ENCODE measurements at places on chromosomes 4 and X.

DNA sequence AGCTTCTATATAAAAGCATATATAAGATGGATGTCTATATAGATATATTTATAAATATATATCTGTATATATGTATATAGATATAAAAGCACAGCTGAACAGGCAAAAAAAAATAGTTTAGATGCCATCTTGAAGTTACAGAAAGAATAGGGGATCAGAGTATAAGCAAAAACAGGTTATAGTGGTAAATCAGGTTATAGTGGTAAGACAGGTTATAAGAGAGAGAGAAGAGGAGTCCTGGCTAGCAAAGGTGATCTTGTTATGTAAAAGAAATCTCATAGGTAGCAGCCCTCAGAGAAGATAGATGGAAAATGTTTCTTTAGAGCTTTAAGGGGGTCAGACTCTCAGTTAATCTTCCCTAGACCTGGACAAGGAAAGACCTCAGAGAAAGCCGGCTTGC, 1263.1 kb downstream of the PCDH7 start:
- DNase-seq = no peak

DNA sequence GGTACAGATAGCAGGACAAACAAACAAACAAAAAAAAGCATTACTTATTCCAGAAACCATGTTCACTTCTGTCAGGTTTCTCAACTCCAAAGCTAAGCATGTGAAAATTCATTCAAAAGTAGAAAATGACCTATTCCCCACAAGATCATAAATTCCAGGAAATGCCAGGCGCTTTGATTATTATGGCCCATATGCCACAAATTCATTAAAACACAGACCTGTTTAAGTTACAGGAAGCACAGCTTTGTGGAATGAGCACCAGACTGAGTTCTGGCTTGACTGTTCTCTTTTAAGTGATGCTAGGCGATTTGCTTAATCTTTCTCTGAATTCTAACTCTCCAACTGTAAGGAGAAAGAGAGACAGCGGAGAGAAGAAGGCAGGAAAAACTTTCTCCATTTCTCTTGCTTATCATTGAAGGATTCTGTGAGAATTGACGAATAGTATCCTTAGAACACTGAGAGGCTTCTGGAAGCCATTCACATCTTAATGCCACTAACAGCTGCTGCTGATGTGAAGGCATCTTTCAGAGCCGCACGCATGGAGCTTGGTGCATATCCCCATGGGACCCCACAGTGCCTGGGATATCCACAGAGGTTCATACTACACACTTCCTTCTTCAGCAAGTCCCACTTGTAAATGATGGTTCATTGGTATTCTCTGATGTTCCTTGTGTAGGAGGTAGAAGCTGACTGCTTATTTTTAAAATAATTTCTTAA, 138.0 kb downstream of the ZNF674 start:
- DNase-seq = no peak

- peak; percentile 80 for DNase-seq
These were observed 3.5 kb downstream of the EDA2R start for GRCh38 chrX:66635360-66635759.

DNA sequence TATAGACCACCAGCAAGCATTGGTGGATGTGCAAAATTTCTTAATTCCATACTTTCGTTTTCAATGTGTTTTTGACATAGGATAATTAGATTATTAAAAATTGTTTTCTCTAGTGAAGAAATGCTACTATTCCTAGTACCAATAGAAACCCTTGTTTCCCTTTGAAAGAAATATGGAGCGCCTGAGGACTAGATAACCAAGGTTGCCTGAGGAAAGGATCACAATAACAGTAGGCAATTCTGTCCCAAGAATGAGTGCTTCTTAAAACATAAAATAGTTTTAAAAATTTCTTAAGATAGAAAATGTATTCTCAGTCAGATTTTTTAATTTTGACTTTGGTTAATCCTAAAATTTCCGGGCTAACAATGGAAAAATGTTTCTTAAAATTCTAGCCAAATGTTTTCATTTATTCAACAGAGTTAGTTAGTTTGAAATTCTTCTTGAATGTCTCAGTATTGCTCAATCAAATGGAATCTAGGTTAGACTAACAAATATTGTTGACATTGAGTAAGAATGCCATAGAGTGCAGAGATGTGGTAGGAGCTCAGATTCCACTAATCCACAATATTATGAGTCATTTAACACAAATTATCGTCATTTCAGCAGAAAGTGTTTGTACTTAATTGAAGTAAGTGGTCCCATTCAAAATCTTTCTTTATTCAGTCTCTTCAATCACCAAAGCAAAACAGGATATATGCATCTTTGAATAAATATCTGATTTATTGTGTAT, 666.0 kb downstream of the GRID2 start:
- DNase-seq = peak; percentile 91

DNA sequence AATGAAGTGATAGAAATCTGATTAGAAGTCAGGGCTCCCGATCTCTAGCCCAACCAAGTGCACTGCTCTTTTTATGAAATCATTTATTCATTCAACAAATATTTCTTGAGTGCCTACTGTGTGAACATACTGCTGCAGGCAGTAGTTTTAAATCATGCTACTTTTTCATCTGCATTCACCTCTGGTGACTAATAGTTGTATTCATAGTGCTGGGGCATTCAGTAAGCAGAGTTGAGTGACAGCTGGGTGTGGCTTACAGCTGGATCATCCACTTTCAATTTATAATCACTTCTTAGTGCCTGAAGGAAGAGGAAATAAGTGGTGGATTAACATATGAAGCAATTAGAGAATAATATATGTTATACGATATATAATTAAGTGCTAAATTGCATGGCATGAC, 94.1 kb upstream of the HPRT1 start:
- peak; percentile 37 for DNase-seq

DNA sequence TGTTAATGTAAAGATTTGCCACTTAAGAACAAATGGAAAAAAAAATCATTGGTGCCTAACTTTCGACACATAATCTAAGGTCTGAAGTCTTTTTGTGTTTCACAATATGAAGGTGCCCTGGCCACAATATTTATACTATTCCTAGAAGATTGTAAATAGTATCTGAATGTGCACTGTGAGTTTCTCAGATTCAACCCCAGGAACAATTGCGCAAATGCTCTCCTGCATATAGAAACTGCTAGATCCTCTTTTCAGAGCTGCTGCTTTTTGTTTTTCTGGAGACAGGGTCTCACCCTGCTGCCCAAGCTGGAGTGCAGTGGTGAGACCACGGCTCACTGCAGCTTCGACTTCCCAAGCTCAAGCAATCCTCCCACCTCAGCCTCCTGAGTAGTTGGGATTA, 480.1 kb upstream of the FTHL17 start:
- DNase-seq = no peak

DNA sequence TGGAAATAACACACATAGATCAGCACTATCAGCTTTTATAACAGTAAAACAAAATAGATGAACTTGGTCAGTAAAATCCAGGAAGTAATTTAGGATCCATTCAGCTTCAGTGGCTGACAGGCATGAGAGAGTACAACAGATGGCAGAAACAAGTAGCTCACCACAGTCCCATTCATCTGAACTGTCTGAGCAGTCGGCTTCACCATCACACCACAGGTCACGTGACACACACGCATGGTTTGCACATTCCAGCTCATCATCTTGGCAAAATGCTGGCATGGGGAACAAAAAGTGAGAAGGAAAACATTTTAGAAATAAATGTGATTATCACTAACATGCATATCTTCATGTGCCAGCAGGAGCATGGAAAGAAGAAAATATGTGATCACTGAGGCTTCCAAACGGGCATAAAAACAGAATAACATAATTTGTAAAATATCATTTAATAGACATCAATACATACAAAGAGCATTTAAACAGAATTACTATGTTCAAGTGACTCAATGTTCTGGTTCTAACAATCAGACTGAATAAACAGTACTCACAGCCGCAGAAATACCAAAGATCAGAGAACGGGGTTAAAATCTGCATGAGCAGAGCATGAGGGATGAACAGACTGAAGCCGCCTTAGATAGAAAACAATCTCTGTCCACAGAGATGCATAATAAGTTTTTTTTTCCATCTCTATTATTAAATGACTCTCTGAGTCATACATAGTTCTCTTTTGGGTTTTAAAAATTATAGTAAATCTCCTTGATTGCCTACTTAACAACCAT, 158.1 kb downstream of the ATP10D start:
- DNase-seq = peak; percentile 72

GRCh38 chr4:85968945-85969819, 390.7 kb downstream of the MAPK10 start:
- DNase-seq = peak; percentile 79

DNA sequence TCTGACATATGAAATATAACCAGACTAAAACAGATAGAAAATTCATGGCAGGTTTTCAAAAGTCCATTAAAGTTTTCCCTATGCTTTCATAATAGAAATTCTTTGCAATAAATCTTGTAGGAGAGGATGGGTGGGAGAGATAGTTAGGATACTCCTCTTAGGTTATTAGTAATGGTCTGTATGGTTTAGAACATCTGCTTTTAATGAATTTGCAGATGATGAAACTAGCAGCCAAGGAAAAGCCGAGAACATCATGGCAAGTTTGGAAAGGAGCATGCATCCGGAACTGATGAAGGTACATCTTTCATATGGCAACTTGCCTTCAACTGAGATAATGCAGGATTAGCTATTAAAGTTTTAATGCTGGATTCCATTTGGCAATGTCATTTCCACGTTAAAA, 70.7 kb downstream of the DOCK11 start:
- DNase-seq = peak; percentile 35

- no peak for DNase-seq
These were observed 74.0 kb downstream of the FHDC1 start for GRCh38 chr4:153010146-153010545.

- no peak for DNase-seq
These were observed 82.8 kb downstream of the CCKAR start for GRCh38 chr4:26407476-26407875.

- DNase-seq = peak; percentile 23
These were observed 171.5 kb downstream of the SMIM20 start for GRCh38 chr4:26085551-26085950.

GRCh38 chr4:171602638-171603355, 210.4 kb upstream of the GALNTL6 start:
- DNase-seq = no peak

GRCh38 chr4:154441982-154442381, 49.6 kb downstream of the DCHS2 start:
- no peak for DNase-seq

GRCh38 chr4:117302226-117302625, 216.8 kb upstream of the TRAM1L1 start:
- DNase-seq = no peak

DNA sequence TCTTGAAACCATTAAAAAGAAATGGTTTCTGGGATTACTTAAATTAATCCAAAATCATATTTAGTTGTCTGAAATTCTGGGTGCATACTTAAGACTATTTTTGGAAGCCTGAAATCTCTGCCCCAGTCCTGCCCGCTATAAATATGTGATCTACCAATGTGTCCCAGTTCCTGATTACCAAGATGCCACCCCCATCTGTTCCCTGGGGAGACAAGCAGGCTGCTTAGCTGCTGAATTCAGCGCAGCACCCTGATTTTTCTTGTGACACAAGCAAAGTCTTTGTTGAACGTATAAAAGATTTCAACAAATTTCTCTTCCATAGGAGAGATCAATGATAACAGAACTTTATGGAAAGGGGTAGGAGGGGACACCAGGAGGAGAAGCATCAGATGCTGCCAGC, 100.6 kb upstream of the PRPS2 start:
- DNase-seq = no peak

DNA sequence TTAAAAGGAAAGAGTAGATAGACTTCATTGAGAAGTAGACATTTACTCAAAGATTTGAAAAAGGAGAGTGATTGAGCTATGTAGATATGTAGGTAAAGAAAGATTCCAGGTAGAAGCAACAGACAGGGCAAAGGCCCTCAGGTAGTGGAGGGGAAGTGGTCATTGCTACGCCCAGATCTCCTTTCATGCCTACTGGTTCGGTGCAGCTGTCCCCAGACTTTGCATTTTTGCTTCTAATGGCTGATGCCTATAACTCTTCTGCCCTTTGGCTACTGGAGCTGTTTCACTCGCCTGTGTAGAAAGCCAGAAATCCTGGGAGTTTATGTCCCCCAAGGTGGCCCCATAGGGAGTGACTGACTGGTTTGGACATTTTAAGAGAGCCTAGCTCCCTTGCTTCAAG, 16.9 kb upstream of the ARMCX2 start:
- DNase-seq = no peak

Data from kidney tubule cell (primary cell).